Bronchial epithelial cell (primary cell): ENCODE measurements at places on chromosomes 16 and 17. TPM values are rescaled to one million over a fixed set of nuclear protein-coding genes. Genes with fewer than 3 reads are reported as not detected.
A peak's percentile ranks its signal among the peaks of the same experiment; 100 is the strongest.

Gene HBA1
- total RNA-seq, result not detected in 2 replicates

DNA sequence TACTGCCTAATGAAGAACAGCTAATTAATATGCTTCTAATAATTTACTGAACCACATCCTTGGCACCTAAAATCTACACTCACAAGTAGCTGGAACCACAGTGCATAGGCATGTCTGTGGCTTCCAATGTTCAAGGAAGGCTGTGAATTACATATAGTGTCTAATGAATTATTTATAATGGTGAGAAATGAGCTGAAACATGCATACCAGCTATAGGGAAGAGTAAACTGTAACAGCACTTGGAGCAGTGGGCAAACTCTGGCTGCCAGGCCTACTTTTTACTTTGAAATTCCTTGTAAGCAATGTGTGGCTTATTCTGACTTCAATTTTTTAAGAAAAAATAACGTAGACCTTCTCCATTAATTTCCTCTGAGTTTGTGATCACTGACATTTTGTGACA is 953.2 kb upstream of the CDH8 start:
- no peak for DNase-seq

GRCh38 chr16:21590287-21590686 is 9.1 kb upstream of the METTL9 start:
- DNase-seq, result peak; percentile 57

GRCh38 chr17:38672788-38673706 is 1.7 kb downstream of the EPOP start:
- DNase-seq, result no peak

Gene CMIP
- total RNA-seq, result 21.1 and 22.3 TPM in 2 replicates

Gene RPGRIP1L
- total RNA-seq, result 2.9 and 3.8 TPM in 2 replicates

Gene CCL5
- 0.26 TPM in 1 of 2 replicates, not detected in the other for total RNA-seq

DNA sequence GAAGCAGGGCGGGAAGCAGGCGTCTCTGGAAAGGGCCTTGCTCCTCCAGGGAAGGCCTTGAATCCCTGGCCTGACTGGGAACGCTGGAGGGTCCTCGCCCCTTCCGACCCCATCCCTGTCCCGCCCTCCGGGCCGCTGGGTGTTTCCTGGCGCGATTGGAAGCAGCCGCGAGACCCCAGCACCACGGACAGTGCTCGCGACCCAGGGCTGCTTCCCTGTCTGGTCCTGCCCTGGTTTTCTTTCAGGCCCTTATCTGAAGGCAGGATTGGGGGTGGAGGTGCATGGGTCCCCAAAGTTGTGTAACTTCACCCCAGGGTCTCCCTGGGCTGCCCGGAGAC is 2.1 kb downstream of the MGAT5B start:
- no peak for DNase-seq

DNA sequence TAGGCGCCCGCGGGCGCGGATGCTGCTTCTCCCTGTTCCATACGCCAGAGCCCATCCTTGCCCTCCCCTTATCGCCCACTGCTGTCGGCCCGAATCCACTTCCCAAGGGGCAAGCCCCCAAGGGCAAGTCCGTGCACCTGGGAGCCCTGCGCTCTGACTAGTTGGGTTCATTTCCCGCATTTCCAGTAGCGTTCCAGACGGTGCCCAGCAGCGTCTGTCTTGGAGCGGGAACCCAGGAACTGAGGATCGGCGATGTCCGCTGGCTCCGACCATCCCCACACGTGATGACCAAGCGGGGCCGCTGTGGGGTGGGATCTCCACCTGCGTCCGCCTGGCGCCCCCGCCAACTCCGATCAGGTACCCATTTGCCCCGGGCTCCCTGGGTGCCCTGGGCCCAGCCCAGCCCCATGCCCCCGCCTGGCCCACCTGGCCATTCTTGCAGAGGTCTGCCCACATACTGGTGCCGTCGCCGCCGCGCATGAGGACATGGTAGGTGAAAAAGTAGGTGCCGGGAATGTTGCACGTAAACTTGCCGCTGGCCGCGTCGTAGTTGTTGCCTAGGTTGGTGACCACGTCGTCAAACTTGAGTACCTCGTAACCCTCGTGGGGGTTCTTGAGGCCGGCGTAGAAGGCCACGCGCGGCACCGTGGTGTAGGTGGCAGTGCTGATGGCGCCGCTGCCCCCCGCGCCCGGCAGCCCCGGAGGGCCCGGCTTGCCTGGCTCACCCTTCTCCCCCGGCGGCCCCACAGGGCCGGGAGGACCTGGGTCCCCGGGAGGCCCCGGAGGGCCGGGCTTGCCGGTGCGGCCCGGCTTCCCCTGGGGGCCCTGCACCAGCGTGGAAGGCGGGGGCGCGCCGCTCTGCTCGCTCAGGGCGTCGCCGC is 837 bp downstream of the C1QL1 start:
- DNase-seq, result no peak

GRCh38 chr17:29123111-29123510 is 57.1 kb downstream of the MYO18A start:
- no peak for DNase-seq

DNA sequence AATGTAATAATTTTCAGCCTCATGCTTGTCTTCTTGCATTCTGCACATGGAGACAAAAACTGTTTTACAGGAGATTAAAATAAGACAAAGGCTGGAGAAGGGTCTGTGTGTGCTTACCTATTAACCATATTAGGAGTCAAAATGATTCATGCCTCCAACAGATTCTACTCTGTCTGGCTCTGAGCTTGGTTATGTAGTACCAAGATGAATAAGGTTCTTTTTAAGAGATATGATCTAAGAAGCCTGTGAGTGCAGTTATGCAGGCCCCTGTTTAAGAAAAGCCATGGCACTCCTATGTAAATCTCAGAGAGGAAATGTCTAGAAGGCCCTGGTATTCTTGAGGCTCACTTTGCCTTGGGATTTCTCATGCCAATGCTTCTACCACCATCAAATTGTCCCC is 486.6 kb upstream of the CDH11 start:
- DNase-seq, result no peak

DNA sequence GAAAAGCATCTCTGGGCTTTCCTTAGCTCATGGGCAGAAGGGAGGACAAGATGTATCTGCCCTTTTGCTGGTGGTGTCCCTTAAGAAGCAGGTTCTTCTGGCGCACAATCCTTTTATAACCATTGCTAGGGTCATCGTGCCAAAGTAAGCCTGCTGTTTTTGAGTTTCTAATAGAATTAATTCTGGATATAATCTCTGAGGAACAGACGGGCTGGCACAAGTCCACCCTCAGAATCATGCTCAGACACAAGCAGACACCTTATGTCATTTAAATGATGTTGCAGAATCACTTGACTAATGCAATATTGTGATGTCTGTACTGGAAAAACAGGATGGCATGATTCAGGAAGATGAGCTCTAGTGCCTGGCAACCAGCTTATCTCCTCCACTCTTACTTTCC is 18.8 kb upstream of the MMD start:
- DNase-seq, result peak; percentile 82

DNA sequence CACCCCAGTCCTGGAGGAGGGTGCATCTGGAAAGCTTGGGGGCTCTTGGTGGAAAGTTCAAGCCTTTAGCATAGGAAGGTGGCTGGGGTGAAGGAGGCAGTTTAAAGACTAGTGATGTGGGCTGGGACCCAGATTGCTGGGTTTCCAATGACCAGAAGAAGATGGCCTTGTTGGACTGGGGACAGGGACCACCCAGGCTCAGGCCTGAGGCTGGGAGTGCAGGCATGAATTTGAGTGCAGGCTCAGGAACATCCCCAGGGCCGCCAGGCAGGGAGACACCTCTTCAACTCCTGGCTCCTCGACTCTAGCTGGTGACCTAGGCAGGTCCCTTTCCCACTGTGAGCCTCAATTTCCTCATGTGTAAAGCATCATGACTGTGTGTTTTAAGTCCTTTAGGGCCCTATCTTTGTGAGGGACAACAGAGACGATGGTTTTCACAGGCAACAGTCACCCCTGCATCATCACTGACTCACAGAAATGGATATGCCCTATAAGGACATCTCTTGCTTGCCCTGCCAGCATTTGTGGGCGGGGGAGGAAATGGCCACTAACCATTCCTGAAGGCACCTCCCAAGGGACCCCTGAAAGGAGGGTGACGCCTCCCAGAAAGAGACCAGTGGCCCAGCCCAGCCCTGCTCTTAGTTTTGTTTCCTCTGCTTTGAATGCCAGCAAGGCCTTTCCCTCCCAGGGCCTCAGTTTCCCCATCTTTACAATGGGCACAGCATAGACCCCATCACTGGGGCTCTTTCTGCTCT is 11.1 kb downstream of the NLRC5 start:
- DNase-seq, result peak; percentile 98

Gene GCGR
- not detected in 2 replicates for total RNA-seq

Gene G6PC1
- total RNA-seq, result not detected in 2 replicates

GRCh38 chr17:35930211-35931065 is at the start of gene RDM1:
TSS of gene RDM1 (minus strand) at chr17:35930773. CDS start at chr17:35930727, 46 bp downstream.
- peak; percentile 53 for DNase-seq

Gene RARA
- 1.3 and 2.3 TPM in 2 replicates for total RNA-seq

Gene PEX12
- 1.8 and 2.9 TPM in 2 replicates for total RNA-seq

GRCh38 chr17:38980490-38981217 is 13.5 kb upstream of the FBXO47 start:
- no peak for DNase-seq

DNA sequence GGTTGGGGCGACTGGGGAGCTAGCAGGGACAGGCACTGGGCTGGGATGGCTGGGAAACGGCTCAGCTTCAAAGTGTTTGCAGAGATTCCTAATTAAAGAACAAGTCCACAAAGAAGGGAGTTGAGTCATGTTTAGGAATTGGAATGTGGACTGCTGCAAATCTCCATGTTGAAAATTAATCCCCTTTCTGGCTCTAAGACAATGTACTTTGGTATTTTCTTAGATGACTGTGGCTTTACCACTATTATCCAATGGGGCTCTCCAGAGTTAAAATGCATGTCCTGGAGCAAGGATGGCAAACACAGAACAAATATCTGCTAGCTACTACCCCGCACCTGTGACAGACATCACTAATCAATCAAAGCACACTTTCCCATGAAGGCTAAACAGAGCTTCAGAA is 22.2 kb upstream of the WSCD1 start:
- no peak for DNase-seq

DNA sequence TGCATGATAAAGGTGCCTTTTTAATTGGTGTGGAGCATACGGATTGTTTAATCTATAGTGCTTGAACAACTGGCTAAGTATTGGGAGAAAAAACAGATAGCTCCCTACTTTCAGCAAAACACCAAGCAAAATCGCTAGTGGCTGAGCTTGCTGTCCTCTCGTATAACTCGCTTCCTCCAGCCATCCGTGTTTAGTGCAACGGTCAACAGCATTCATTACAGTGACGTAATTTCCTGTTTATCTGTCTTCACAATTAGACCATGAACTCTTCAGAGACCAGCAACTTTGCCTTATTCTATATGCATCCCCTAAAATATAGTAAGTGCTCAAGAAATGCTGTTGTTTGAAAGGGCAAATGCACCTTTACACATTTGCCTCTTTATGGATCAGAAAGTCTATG is 511.9 kb downstream of the HAPSTR1 start:
- no peak for DNase-seq

DNA sequence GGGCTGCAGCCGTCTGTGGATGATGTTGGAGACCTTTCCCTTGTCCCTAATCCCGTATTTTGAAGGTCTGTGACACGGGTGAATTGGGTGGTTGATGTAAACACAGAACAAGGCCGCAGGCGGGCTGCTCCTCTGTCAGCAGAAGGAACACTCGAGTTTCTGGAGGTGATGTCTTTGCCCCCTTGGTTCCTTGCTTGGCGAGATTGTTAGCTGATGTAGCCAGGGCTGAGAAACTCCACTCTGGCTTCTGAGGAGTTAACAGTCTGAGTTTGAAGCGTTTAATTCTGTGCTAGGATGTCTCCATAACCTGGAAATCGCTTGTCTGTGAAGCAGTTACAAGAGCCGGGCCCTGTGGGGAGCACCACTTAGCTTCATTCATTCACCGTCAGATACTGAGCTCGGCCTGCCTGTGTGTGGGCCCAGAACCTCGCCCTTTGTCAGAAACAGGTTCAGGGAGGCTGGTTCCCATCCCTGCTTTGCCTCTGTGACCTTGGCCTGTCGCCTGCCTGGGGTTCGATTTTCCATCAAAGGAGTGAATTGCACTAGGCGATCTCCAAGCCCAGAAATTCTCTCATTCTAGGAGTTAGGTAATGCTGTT is 1.3 kb downstream of the MAPK8IP3 start:
- no peak for DNase-seq

DNA sequence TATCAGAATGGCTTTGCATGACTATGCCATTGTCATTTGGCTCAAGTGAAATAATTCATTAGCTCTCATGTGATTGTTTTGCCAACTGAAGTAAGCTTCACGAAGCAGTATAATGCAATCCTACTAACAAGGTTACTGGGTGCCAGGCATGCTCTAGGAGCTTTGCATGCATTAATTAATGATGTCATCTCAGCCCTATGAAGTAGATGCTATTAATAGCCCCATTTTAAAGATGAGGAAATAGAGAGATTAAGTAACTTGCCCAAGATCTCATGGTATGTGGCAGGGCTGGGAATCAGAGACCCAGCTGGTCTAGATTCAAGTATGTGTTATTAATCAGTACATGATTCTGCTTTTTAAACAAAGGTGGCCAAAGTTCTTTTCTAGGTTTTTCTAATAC is 14.1 kb downstream of the KRT39 start:
- peak; percentile 98 for DNase-seq

Gene PMP22
- 0.13 and 2.6 TPM in 2 replicates for total RNA-seq

- DNase-seq, result no peak
These were observed 62.3 kb upstream of the CDH5 start for GRCh38 chr16:66304151-66304550.

Gene CYLD
- 27.9 and 39.7 TPM in 2 replicates for total RNA-seq

Gene EXOC3L1
- total RNA-seq, result not detected in 2 replicates

- no peak for DNase-seq
These were observed 42.1 kb downstream of the AIPL1 start for GRCh38 chr17:6392609-6393350.
